Stimulated activated CD8-positive, alpha-beta memory T cell treated with anti-CD3 and anti-CD28 coated beads, Interleukin-15, amount 100 ng/mL, for 4 hours (primary cell): ENCODE measurements at places on chromosomes 4 and X.
A peak's percentile ranks its signal among the peaks of the same experiment; 100 is the strongest.

DNA sequence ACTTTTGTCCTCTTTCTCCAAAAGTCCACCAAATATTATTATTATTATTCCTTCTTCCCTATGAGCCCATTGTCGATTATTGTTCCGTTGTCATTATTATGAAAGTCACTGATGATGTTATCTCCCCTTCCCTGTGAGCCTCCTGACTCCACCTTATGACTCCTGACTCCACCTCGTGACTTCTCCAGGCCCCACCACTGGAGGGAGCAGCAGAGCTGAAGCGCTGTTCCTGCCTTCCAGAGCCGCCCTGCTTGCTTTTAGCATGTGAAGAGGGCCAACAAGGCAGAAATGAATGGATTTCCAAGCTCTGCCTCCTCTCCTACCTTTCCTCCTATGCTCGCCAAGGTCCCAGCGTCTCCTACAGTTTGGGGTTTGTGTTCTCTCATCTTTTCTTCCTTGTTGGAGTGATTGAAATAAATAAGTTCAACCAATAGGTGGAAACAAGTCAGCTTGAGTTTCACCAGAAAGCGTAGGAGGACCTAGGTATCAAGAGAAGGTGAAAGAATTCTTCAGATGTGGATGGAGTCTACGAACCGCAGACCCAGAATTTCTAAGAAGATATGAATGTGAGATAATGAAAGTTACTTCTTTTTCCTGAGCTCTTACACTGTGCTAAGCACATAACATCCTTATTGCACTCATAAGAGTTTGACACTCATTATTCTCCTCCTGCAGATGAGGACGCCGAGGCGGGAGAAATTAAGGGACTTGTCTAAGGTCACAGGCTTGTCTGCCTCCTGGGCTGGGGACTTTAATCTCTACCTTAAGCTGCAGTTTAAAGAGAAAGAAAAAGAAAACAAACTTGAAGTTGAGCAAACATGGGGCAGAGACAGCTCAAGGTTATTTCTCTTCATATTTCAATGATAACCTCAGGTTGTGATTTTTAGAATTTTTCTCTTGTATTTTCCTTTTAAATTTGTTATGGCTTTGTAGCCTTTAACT, 26.1 kb downstream of the IGSF1 start:
- DNase-seq = no peak

GRCh38 chrX:30597216-30598012, 19.8 kb upstream of the TASL start:
- DNase-seq = no peak

GRCh38 chrX:76427560-76428242, at the start of gene MAGEE1:
MAGEE1 (plus strand) TSS chrX:76427710; CDS start chrX:76427931, 221 bp downstream.
- peak; percentile 47 for DNase-seq

- DNase-seq = no peak
Observed at GRCh38 chr4:108342325-108342970, 173.7 kb upstream of the LEF1 start.

DNA sequence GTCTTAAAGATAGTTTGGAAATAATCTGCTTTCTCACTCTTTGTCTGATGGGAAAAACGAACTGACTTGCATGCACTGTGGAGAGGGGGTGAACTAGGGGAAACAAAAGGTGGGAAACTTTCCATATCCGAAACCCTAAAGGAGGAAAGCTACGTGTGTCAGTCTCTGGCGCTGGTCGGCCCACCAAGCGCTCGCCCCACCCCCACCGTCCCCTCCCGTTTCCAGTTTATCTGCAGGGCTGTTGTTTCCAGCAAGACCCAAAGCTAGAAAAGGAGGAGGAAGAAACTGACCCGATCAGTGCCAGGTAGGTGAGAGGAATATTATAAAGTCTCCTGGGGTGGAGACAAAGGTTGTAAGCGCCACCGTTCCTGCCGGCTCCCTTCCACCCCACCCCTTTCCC, 552 bp downstream of the TCEAL9 start:
- DNase-seq = no peak

- DNase-seq = no peak
Observed at GRCh38 chrX:20244931-20245330, 21.8 kb downstream of the RPS6KA3 start.

- DNase-seq = no peak
Observed at GRCh38 chr4:157781361-157781760, 391.5 kb downstream of the GASK1B start.

DNA sequence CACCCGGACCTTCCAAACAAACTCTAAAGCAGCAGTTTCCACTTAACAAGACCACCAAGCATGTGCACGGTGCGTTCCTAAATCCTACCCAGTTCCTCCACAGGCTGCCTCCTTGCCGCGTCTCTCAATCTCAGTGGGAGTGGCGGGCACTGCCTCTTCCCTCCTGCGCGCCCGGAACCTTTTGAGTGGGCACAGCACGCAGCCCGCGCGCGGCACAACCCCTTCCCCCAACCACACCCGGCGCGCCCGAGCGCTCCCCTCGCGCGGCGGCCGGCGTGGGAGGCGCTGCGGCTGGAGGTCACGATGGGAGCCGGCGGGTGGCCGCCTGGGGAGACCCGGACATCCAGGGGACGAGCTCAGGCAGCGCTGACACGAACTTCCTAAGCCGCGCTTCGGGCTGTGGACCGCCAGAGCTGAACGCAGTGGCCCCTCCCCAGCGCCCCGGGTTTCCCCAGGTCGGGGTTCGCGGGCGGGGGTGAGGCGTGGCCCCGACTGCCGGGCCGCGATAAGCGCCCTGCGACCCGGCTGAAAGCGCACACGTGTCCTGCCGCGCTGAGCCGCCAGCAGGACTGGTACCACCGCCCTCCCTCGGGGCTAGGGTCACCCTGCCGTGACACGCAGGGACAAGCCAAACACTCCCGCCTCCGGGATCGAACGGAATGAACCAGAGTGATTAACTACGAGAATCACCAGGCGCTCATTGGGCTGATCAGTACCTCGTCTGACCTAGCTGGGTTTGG, at the start of gene ABCG2:
Gene ABCG2 (minus strand): TSS at position 151 of the 740 bp plus-strand sequence. CDS start 18,644 bp downstream, outside the sequence.
- peak; percentile 4 for DNase-seq

- no peak for DNase-seq
Observed at GRCh38 chrX:96688789-96689188, 4.1 kb downstream of the DIAPH2 start.

GRCh38 chr4:95243892-95244291, 304.9 kb downstream of the UNC5C start:
- DNase-seq = no peak

DNA sequence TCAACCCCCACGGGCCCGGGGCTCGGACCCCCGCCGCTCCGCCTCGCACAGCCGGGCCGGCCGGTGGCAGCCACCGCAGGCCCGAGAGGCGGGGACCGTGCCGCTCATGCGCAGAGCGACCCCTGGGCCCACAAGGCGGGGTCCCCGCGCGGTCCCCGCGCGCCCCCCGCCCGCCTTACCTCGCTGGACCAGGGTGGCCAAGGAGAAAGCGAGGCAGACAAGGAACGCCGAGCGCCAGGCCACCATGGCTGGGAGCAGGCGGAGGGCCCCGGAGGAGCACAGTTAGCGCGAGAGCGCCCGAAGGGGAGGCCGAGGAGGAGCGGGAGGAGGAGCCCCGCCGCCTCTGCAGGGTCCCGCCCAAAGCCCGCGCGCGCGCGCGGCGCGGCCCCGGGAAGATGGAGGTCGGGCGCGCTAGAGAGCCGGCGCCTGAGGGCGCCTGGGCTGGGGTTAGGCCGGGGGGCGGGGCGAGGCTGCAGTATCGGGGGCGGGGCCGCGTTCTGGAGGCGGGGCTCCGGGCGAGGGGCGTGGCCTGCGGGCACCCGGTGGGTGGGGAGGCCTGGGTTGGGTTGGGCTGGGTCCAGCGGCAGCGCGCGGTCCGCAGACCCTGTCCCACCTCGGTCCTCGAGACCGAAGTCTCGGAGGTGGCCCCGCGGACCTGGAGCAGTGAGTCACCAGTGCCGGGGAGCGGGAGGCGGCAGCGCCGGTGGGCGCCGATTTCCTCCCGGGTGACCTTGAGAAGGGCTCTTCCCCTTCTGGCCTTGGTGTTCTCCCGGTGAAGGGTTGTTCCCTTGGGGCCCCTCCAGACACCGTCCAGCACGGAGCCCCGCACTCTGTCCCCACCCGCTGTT, at the start of gene CD99L2:
Gene CD99L2 (minus strand): TSS at position 326 of the 848 bp plus-strand sequence. CDS start 80 bp downstream, at position 246.
- peak; percentile 79 for DNase-seq

- DNase-seq = no peak
Observed at GRCh38 chrX:44596277-44596676, 53.6 kb upstream of the FUNDC1 start.

DNA sequence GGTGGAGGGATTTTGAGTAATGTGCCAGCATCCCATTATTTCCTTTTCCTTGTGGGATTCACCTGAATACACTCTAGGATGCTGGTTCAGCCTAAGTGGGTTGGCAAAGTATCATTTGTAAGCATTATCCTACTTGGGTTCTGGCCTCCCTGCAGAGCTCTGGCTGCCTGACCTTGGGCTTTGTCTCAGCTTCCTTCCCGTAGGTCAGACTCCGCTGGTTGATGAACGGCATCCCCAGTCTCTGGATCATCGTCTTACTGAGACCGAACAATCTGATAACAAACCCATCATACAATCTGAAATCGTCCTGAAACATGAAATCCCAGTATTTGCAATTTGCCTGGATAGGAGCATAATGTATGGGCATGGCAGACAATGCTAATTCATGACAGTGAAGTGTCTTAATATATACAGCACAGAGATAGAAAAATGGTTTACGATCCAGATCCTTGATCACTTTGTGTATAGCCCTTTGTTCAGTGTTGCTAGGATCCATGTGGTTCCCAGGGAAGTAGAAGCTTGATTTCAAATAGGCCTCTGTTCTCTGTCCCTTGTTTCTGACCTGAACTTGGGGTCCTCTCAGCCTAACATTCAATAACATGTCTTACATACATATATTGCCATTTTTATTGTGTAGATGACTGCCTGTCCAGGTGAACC, 5.5 kb downstream of the MID2 start:
- no peak for DNase-seq

DNA sequence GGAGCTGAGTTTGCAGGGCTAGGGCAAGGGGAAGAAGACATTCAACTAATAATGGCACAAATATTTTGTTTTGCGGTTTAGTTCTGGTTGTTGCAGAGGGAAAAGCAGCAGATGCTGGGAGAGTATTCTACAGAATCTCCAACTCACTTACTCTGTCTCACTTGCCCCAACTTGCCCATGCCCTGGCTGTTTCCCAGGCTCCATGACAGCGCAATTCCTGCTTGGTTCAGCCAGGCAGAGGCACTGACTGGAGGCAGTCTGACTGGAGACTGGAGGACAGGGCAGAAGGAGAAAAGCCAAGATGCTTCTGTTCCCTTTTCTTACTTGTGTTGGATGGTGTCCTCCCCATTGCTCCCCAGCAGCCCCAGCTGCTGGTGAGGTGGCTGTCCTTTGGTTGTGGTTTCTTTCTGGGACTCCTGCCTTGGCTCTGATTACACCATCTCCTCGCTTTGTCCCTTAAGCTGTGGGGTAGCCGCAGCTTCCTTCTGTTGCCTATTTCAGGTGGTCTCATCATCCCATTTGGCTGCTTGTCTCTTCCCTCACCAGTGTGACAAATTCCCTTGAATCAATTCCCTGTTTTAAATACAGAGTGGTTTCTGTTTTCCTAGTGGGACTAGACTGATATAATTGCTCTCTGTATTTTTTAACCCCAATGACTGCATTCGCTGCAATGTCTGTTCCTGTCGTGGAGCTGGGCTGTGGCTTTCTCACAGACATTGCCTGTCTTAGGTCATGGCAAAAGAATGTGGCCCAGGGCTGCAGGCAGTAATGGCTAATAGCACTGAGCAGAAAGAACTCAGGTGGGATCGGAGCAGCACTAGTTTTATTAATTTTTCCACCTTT, 24.2 kb upstream of the RASL11B start:
- DNase-seq = no peak

DNA sequence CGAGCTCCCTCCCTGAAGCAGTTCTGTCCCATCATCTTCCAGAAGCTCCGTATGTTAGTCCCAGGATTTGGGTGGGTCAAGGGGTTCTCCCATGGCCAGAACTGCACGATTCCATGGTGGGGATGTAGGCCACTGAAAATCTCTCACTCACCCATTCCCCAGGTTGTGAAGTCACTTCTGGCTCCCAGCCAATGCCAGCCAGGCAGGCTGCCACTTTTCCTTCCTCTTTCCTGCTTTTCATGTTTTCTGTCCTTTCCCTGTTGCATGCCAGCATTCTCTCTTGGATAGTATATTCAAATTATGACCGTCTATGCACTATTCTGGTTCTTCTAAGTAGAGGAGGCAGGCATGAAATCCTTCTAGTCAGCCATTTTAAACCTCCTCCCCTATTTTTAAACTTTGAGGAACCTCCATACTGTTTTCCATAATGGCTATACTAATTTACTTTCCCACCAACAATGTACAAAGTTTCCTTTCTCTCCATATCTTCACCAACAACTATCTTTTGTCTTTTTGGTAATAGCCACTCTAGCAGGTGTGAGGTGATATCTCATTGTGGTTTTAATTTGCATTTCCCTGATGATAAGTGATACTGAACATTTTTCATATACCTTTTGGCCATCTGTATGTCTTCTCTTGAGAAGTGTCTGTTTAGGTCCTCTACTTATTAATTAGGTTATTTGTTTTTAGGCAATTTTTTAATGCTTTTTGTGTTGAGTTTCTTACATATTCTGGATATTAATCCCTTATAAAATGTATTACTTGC, 182.1 kb upstream of the TET2 start:
- no peak for DNase-seq

DNA sequence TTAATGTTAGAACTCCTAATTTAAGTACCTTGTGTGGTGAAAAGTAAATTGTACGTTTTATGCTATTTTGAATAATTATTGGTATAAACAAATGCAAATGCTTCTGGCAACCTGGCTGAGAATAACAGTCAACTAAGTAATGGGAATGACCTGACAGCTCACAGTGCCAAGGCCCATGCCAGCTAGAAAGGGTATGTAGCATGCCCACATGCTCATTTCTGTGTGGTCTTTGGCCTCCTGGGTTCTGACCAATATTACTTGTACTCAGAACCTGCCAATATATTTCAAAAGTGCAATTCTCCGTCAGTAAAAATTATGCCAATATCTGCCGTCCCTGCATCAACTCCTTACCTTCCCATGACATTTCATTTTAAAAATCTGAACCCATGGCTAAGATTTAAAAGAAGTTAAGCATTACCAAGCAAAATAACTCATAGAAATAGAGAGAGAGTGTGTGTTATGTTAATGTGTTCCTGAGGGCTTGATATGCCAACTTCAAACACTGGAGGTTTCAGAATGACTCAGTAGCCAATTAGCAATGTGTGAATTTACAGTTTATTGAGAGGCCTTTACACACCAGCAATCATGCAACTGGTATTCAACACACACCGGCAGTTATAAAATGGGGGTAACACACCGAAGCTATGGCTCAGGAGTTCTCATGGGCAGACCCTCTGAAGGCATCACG, 820.8 kb downstream of the FSTL5 start:
- DNase-seq = no peak

- no peak for DNase-seq
Observed at GRCh38 chr4:185779517-185779916, 32.5 kb downstream of the SORBS2 start.

DNA sequence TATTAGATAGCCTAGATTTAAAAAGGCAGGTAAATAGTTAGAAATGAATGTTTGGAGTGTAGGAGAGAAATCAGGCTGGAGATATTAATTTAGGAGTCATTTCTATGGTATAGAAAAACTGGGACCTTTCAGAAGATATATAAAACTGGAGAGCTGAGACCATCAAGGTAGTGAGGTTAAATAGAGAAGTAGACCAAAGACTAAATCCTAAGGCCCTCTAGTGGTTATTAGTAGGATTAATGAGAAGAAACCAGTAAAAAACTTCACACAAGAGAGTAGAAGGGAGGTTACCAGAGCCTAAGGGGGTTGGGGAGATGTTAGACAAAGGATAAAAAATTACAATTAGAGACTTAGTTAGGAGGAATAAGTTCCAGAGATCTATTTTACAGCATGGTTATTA, 351.0 kb upstream of the SPANXN1 start:
- DNase-seq = no peak
